ENCODE measurements at places on chromosomes 16 and 17.
A peak's percentile ranks its signal among the peaks of the same experiment; 100 is the strongest.

DNA sequence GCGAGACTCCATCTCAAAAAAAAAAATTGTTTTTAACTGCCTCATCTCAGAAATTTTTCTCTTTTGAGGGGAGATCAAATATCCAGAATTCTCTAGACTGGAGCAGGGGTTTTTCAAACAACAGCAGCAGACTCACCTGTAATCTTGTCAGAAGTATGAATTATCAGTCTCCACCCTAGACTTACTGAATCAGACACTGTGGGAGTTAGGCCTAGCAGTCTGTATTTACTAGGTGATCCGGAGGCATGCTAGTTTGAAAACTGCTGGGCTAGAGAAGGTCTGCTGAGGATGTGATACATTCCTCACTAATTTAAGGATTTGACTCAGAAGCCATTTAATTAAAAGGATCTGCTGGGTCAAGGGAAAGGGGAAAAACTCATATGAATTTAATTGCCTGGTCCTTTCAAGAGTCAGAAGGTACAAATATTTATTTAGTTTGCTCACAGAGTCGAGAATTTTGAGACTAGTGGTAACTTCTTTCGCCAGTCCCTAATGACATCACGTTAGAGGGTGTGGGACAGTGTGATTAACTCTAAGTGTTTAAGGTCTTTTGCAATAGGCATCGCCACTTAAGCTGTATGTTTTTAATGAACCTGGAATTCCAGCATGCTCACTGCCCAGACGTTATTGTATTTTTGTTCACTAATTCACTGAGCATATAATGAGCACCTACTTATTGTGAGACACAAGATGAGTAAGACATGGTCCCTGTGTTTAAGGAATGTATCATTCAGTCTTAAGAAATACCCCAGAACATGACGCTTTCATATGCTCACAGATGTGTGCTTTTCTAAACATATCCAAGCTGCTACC, 14.2 kb downstream of the ATP6V0A1 start:
- no peak for DNase-seq

DNA sequence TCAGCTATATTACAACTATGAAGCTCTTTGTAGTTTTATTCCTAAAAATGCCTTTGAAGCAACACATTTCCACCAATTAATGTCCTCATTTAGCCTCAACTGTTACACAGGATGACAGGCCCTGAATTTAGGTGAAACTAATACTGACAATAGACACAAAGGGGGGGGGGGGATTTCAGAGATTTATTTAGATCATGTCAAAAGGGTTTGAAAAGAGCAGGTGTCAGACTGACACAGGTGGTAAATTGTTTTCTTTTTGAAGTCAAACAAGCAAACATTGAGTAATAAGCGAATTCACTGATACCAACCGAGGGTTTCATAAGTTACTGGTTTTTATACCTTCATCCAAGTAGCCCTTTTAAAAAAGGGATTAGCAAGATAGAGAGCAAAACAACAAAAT, 40.8 kb downstream of the KANSL1 start:
- no peak for DNase-seq

DNA sequence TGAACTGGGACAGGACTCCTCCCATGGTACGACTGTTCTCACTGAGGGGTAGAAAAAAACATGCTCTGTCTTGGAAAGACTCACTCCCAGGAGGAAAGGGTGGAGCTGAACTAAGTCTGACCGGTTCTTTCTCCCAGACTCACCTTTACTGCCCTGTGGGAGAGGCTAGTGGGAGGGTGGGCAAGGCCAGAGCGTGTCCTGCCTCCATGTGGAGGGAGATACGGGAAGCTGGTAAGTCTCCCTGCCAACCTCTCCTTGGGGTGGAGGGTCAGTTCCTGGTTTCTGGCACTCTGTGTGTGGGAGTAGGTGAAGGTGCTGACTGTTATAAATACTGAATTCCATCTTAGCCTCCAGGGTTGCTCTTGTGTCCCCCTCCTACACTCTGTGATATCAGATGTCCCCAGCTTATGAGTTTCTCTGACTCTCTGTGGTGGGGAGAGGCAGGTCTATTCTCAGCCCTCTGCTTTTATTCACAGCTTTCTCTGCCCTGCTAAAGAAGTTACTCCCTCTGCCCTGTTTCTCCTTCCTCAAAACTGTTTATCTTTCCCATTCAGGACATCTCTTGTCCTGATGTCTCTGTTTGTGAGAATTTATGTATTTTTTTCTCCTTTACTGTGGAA, 26.9 kb upstream of the FAM20A start:
- no peak for DNase-seq

DNA sequence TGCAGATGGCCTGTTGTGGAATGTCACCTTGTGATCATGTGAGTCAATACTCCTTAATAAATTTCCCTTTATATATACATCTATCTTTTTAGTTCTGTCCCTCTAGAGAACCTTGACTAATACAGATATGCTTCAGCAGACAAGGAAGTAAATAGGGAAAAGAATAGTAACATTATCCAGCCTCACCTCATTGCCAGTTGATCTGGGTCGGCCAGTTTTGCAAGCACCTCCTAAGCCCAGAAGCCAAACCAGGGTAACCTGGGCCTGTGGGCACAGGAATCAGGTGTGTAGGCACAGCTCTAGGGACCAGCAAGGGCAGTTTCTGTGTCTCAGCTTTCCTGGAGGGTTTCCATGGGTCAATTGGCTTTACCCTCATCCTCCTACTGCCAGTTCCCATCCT, 11.9 kb upstream of the CCL17 start:
- no peak for DNase-seq

- DNase-seq, result no peak
Measured at GRCh38 chr17:73205459-73205961, 12.7 kb downstream of the COG1 start.

DNA sequence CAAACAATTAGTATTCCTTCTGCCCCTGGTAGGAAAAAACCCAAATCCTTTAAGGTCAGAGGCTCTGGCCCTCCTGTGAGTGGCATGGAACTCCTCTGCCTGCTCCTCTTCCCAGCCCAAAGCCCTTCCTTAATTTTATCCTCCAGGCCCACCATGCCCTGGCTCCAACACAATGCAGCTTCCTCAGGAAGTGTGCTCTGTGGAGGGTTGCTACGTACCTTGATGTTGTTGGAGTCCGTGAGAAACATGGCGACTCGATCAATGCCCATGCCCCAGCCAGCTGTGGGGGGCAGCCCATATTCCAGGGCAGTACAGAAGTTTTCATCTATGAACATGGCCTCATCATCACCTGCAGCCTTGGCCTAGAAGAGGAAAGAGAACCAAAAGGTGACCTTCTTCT, 5.3 kb upstream of the ADAT1 start:
- no peak for DNase-seq

DNA sequence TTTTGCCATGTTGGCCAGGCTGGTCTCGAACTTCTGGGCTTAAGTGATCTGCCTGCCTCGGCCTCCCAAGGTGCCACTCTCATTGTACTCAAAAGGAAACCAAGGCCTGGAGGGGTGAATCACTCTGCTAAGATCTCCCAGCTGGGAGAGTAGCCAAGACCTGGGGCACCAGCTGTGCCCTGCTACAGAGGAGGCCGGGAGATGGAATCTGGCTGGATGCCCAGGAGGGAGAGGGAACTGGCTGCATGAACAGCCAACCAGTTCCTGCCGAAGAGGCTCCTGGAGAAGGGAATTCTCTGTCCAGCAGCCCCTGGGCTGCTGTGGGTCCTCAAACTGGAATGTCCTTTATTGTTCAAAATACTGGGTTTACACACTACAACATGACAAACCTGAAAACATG, 238.7 kb upstream of the CIBAR2 start:
- DNase-seq, result peak; percentile 82

DNA sequence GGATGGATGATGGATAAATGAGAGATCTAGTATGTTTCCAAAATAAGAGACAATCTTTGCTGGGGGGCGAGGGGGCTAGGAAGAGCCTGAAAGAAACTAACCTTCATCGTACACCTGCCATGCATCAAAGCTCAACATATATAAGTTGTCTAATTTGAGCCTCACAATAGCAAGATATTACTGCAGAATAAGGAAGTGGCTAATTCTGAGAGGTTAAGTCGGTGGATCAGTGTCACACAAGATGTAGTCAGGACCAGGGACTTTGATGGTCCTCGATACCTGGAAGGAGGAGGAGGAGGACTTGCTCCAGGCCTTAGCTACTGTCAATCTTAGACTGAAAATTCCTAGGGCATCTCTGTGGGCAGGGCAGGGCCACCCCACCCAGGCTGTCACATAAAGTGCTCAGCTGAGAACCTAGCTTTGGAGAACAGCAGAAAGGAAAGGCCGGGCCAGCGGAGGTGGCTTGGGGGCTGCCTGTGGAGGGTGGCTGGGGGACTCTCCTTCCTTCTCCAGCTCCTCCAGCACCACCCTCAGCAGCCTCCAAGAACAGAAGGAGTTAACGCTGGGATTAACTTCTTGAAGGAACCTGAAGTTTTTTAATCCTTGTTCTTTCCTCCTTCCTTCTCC, 460 bp upstream of the SLC13A2 start:
- DNase-seq, result no peak

DNA sequence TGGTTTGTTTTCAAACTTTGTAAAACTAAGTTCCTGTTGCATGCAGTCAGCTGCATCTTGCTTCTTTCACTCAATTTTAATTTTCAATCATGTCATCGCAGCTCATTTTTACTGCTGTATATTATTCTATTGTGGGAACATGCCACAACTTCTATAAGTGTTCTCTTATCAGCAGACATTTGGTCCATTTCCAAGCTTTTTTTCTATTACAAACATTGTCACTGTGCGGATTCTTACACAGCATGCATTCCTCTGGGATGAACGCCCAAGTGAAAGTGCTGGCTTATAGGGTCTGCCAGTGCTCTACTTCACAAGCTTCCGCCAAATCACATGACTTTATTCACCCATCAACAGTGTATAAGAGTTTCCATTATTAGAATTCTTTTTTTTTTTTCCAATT, 22.7 kb downstream of the GINS3 start:
- DNase-seq, result no peak

GRCh38 chr17:15123593-15124263, 141.4 kb downstream of the PMP22 start:
- peak; percentile 36 for DNase-seq

GRCh38 chr17:14301279-14302090, 604 bp downstream of the HS3ST3B1 start:
- no peak for DNase-seq

- no peak for DNase-seq
Measured at GRCh38 chr17:38947189-38947588, 20.0 kb downstream of the FBXO47 start.

DNA sequence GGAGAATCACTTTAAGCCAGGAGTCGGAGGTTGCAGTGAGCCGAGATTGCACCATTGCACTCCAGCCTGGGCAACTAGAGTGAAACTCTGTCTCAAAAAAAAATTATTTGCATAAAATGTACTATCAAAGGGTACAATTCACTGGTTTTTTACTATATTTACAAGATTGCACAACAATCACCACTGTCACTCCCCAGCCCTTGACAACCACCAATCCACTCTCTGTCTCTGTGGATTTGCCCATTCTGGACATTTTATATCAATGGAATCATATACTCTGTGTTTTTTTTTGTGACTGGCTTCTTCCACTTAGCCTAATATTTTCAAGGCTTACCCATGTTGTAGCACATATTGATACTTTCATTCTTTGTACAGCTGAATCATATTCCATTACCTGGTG, 18.8 kb downstream of the TBX2 start:
- no peak for DNase-seq

GRCh38 chr17:51305182-51305581, 44.8 kb downstream of the UTP18 start:
- no peak for DNase-seq

DNA sequence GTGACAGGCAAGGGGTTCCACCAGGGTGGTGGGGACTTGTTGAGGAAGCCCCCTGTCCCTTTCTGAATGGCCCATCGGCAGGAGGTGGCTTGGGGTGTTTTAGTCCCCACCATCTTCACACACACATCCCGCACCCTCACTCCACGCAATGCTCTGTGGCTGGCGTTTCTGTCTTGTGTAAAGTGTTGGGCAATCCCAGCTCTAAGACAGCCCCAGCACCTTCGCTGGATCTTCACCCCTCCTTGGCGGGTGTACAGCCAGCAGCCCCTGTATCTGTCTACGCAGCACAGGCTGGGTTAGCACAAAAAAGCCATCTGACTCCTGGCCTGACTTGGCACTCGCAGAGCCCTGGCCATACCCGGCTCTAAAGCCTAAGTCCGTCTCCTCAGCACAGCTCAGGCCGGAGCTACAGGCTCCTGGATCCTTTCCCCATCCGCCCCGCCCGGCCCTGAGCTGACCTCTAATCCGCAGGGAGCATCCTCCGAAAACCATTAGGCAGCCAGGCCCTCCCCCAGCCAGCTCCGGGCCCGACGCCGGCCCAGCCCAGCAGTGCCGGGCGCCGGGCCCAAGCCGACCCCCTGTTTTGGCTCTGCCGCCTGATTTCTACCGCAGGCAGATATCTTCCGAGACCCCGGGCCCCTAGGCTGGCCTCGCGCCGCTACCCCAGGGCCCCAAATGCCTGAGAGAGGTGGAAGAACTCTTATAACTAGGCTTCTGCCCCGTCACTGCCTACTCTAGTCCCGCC, 42.4 kb upstream of the TAC4 start:
- peak; percentile 18 for DNase-seq

GRCh38 chr17:72654706-72655105, 437.8 kb downstream of the SLC39A11 start:
- no peak for DNase-seq

DNA sequence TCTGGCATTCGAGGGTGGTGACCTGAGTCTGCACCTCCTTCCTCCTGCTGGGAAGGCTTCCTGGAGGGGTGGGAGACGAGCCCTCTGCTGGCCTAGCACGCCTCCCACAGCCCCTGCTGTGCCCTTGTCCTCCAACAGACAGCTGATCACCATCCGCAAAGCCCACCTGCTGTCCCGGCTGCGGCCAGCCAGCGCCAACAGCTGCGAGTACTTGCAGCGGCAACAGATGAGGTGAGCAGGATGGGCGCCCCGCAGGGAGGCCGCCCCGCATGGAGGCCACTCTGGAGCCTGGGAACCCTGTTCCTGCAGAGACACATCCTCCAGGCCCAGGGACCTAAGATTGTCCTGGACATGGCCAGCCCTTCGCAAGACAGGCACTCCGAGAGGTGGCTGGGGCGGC, 21.6 kb downstream of the UBALD1 start:
- no peak for DNase-seq
